ENCODE measurements at places on chromosomes 1 and 21.

DNA sequence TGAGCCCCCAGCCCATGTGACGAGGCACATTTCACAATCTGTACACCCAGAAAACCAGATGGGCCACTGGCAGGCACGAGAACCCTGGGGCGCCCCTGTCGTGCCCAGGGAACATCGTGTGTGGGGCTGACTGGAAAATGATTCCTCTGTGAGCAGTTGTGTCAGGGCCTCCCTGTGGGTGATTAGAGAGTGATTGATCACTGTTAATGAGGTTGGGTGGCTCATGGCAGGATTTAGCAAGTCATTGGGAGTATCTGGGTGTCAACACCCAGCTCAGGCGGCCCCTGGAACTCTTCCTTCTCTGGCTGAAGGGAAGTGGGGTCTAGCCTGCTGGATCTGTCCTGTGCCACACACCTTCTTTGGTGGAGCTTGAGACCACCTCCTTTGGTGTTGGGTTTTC lies 5.7 kb downstream of the GRHL3 start:
- no peak for DNase-seq

- DNase-seq: no peak
These were observed 37.3 kb downstream of the NENF start for GRCh38 chr1:212470059-212470458.

GRCh38 chr1:19254416-19254815 lies 2.8 kb downstream of the MRTO4 start:
- no peak for DNase-seq

DNA sequence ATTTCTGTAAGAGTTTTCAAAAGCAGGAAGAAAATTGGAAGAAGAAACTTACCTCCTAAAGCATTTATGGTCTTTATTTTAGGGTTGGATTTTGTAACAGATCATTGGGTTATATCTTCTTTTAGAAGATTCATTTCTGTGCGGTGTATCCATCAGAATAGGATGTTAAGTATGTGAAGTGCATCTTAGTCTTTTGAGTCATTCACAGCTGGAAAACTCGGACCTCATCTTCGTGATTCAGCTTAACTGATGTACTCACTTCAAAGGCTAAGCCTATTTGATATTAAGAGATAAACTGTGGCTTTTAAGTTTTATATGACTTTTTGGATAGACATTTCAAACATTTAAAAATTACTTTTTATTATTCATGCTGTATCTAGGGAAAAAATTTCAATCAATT lies 56.3 kb downstream of the GIPC2 start:
- no peak for DNase-seq

- no peak for DNase-seq
These were observed 2.6 kb downstream of the PRDM2 start for GRCh38 chr1:13702425-13703127.

DNA sequence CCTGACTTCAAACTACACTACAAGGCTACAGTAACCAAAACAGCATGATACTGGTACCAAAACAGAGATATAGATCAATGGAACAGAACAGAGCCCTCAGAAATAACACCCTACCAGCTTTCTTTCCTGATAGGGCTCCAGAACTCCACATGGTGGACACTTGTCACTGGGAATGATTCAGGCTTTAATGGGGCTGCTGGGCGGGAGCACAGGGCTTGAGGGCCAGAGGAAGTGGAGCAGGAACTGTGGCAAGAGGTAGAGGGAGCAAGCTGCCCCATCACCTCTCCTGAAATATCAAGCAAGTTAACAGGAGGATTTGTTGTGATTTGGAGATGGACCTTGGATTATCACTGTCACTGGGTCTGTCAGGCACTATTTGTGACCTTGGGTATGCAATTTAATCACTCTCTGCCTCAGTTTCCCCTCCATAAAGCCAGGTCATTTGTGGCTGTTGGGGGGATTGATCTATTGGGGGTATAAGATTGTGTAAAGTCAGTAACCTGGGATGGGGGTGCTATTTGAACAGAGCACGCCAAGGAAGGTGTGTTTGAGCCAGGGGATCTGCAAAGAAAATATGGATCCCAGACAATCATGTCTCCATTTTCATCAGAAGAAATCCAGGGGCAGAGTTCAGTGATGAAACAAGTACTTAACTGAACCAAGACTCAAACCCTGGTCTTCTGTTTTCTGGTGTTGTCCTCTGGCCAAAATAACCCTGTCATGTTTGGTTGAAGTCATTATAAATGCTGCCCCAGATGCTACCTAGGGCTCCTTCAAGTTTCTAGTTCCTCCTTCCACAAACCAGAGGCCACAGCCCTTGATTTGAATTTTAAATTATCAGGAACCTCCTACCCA lies 25.2 kb downstream of the ETS2 start:
- no peak for DNase-seq

DNA sequence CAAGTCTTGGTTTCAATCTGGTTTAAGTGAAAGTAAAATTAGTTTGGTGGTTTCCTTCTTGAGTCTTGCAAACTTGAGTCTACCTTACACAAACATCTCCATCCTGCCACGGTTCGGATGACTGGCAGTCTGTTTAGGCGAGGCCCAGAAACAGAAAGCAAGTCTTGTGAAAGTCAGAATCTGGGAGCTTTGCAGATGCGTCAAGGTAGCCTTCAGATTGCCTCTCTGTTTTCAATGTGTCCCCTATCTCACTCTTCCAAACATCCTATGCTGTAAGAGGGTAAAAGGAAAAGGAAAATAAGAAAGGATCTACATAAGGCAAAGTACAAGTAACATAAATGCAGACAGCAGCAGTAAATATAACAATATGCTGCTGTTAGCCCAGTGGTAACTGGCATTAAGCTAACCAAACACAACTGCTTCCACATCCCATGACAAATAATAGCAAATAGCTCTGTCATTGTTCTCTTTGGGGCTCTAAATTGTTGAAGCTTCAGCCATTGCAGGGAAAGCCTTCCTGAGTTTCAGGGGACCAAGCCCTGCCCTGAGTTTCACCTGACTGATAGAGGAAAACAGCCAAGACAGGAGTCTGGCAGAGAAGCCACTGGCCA lies 26.2 kb upstream of the C1orf105 start:
- DNase-seq: no peak

GRCh38 chr1:173020138-173020750 lies 30.5 kb downstream of the TNFSF18 start:
- no peak for DNase-seq

GRCh38 chr1:59986516-59987310 lies 60.1 kb upstream of the CYP2J2 start:
- DNase-seq: no peak

DNA sequence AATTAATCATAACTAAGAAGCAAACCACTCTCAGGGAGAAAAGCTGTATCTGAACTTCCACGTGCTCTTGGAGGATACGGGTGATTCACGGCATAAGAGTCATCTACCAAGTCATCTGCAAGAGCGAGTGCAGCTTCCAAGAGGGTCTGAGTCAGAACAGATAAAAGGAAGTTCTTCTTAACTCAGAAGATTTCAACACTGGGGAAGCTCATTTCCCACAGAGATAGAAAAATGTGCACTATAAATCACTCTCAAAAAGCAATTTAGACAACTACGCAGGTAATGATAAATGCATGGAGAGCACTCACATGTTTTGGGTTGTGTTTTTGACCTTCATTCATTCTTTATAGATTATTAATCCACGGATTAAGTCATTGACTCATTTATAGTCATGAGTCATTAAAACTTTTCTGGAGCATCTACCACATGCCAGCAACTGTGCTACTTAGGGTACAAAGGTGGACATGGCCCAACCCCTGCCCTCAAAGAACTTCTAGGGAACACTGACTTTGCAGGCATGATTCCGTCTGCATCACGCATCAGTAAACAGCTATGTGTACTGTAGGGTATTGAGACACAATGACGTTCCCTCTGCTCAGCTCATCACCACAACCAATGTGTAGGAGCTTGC lies 20.8 kb downstream of the KCNJ15 start:
- peak; percentile 84 for DNase-seq

GRCh38 chr1:44559330-44559729 lies 115.0 kb downstream of the TMEM53 start:
- DNase-seq: no peak

- DNase-seq: no peak
These were observed 258.0 kb downstream of the KCTD3 start for GRCh38 chr1:215825056-215825455.

GRCh38 chr1:117970252-117970651 lies 40.7 kb downstream of the WDR3 start:
- no peak for DNase-seq

DNA sequence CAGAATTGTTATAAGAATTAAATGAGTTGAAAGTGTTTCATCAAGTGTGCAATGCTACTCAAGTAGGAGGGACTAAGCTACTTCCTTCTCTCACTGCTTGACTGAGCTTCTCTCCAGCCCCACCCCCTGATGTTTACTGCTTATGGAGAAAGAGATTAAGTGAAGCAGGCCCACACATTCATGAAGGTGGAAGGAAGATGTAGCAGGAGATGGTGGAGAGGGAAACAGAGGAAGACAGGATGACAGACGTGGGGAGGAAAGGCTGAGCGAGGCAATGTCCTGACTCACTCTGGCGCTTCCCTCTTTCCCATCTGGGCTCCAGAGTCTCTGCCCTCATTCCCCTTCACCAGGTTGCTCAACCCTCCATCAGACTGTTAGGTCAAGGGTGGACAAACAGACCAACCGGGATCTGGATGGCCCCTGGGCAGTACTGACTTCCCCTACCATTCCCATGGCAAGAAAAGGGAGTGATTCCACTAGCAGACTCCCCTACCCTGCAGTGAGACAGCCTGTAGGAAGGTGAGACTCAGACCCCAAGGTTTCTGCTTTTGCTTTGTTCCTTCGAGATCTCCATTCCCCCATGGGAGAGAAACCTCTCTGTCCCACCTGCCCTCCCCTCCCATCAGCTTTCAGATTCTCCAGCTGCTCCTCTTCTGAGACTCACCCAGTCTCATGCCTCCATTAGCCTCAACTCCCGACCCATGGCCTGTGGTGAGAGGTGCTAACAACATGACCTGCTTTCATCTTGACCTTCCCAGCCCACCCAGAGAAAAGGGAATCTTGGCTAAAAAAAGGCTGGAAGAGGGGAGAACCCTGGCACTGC lies 3.1 kb upstream of the ARHGEF2 start:
- DNase-seq: peak; percentile 78

GRCh38 chr21:38824124-38824822 lies 18.5 kb downstream of the ETS2 start:
- no peak for DNase-seq

DNA sequence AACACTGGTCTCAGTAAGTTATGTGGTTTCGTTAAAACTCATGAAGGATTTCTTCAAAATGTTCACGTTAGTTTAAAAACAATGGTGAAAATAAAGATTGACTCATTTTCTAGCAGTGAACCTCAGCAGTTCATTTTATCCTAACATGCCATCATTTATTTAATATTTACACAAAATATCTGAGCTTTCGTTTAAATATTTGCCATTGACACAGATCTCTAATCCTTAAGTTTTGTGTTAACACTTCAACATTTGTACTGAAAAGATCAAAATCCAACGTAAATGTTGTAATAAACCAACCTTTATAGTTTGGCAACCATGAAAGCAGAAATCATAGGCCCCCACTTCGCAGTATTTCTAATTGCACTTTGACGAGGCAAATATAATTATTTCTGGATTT lies 1129.5 kb downstream of the PLA2G4A start:
- DNase-seq: no peak

GRCh38 chr1:187961895-187962294 lies 1133.1 kb downstream of the PLA2G4A start:
- no peak for DNase-seq

DNA sequence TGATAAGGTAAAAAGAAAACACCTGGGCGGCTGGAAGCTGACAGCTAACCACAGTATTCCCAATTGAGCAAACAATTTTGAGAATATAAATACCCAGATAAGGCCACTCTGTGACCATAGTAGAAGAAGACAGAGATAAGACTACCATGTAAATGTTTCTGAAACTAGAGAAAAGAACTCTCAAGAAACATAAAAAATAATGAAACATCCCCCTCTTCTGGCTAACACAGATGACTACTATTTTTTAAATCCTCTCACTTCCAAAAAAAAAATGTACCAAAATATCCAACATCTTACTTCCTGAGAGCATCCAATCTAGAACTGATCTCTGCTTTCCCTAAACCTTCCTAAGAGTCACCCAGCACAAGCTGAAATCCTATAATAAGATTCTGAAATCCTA lies 125.9 kb downstream of the HFM1 start:
- DNase-seq: peak; percentile 9

DNA sequence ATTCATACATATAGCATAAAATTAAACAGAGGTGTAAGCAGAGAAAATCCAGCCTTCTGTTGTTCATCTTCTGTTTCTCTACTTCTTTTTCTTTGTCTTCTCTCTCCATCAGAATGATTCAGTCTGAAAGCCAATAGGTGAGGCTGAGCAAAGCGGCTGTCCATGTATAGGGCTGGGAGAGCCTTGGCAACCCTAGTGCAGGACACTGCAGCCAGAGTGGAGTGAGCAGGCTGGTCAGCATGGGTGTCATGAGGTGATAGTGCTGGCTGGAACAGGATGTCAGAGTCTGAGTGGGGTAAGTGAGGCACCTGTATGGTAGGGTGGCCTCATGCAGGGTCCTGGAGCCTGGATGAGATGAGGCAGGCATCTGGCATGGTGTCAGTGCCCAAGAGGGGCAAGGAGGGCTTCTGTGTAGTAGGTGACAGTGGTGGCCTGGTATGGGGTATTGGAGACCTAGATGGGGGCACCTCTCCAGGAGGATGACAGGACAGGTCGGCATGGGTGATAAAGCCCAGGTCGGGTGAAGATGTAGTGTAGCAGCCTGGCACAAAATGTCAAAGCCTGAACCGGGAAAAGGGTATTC lies 45.5 kb upstream of the GTF2B start:
- DNase-seq: no peak

DNA sequence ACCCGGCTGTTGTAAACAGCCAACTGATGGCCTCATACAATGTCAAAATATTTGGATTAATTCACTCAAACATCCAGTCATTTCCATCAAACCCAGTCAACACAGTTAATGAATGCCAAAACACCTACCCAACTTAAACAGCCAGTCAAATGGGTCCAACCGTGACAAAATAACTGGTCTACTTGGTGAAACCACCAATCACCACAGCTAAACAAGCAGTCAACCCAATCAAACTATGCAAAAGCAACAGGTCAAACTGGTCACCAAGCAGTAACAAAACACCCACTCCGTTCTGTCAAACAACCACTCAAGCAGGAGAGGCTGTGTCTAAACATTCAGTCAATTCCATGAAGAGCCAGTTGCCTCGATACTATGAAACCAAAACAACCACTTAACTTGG lies 119.2 kb downstream of the FOXD2 start:
- no peak for DNase-seq

GRCh38 chr1:230220907-230221306 lies 153.9 kb downstream of the GALNT2 start:
- no peak for DNase-seq

DNA sequence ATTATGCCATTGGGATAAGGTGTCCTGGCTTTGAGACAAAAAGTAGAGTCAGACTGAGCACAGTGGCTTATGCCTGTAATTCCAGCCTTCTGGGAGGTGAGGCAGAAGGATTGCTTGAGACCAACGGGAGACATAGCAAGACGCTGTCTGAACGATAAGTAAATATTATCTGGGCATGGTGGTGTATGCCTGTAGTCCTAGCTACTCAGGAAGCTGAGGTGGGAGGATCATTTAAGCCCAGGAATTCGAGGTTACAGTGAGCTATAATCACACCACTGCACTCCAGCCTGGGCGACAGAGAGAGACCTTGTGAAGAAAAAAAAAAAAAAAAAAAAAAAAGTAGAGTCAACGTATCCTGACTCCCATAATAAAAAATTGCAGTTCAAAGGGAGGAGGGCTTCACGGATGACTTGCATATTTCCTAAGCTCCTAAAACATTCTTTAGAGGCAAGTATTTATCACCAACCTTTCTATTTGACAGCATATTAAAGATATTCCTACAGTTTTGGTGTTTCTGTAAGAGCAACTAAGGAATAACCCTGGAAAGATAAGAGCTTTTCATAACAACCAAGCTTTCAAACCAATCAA lies 141.2 kb downstream of the SLC44A5 start:
- DNase-seq: no peak

Measured in AML-193 (cell line).